ENCODE measurements at places on chromosomes 6 and 20.

GRCh38 chr20:431012-431904 lies 23.2 kb downstream of the RBCK1 start:
- peaks cover 47% of the 10 kb centered on the region for H3K36me3 ChIP-seq
- no peak overlapping the region for H3K4me3 ChIP-seq
- no peaks in the 10 kb centered on the region for H3K27me3 ChIP-seq
- peaks cover 34% of the 10 kb centered on the region for H3K4me1 ChIP-seq
- DNase-seq = no peak

- peaks cover 50% of the 10 kb centered on the region for H3K27me3 ChIP-seq
- no peaks in the 10 kb centered on the region for H3K4me1 ChIP-seq
- no peaks in the 10 kb centered on the region for H3K36me3 ChIP-seq
Observed at GRCh38 chr20:58742668-58743566, 50.3 kb downstream of the NPEPL1 start.

DNA sequence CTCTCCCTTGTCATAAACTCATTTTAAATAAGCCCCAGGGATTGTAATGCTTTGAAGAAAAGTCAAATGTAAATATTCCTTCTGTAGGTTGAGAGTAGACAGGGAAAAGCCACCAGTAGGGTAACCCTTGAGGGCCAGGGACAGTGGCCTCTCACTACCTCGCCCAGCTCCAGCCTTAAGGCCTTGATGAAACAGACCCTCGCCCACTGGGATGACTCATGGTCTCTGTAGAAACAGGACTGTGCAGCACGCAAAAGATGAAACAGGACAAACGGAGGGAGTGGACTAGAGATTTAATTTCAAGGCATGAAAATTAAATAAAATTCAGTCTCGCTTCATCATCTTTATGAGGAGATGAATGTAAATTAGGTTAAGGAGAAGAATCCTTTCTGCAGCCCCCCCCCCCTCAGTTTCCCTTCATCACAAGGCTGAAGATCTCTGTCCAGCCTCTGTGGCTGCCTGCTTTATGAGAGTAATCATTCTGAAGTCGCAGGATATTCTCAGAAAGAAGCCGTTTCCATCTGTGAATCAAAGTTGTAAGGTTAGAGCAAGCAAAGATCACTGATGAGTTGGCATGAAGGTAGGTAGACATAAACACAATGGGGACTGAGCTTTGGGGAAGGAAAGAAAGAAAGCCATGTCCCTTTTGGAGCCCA lies 60.4 kb downstream of the TMEM200A start:
- H3K4me3 ChIP-seq = no peak overlapping the region
- no peaks in the 10 kb centered on the region for H3K4me1 ChIP-seq
- H3K27ac ChIP-seq = no peak overlapping the region
- no peaks in the 10 kb centered on the region for H3K36me3 ChIP-seq
- DNase-seq = no peak

- peaks cover 19% of the 10 kb centered on the region for H3K36me3 ChIP-seq
- peaks cover 42% of the 10 kb centered on the region for H3K4me1 ChIP-seq
- H3K27ac ChIP-seq = peak overlapping the region; percentile 94
- H3K27me3 ChIP-seq = no peaks in the 10 kb centered on the region
- peak overlapping the region; percentile 100 for H3K4me3 ChIP-seq
Observed at GRCh38 chr6:20400456-20401204, 1.0 kb upstream of the E2F3 start.

DNA sequence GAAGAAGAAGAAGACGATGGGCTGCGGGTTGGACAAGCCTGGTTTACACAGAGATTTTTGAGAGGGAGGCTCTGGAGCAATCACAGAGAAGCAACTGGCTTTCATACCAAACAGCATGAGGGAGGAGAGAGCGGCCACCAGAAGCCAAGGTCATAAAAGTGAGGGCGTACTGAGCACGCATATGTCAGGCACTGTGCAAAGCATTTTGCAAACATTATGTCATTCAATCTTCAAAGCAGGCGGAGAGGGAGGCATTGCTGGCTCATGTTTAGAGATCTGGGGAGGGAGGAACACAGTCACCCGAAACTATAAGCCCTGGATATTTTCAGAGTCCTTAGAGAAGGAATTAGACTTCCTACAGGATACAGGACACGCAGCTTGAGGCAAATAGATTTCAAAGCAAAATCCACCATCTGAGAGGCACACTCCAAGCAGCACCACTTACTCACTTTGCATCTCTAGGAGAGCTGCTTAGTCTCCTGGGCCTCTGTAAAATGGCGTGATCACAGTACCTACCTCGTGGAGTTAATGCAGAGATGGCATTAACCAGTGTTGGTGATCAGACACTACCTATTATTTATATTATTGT lies 24.6 kb downstream of the RAMACL start:
- DNase-seq = no peak
- no peak overlapping the region for H3K4me3 ChIP-seq
- no peak overlapping the region for H3K27ac ChIP-seq
- H3K4me1 ChIP-seq = peaks cover 5% of the 10 kb centered on the region

- peak overlapping the region; percentile 99 for H3K27ac ChIP-seq
- H3K4me3 ChIP-seq = peak overlapping the region; percentile 98
- peaks cover 34% of the 10 kb centered on the region for H3K4me1 ChIP-seq
- DNase-seq = peak; percentile 77
Observed at GRCh38 chr6:26195376-26195923, 108.2 kb downstream of the HFE start.

GRCh38 chr6:56913285-56914074 lies 41.4 kb upstream of the BEND6 start:
- H3K36me3 ChIP-seq = no peaks in the 10 kb centered on the region
- no peak overlapping the region for H3K27ac ChIP-seq
- no peak for DNase-seq

GRCh38 chr20:58459058-58459750 lies 56.0 kb downstream of the APCDD1L start:
- no peaks in the 10 kb centered on the region for H3K27me3 ChIP-seq
- peaks cover 3% of the 10 kb centered on the region for H3K36me3 ChIP-seq
- DNase-seq = no peak
- H3K4me3 ChIP-seq = no peak overlapping the region

GRCh38 chr20:32325706-32326503 lies 32.2 kb upstream of the ASXL1 start:
- DNase-seq = no peak
- H3K4me3 ChIP-seq = no peak overlapping the region
- peaks cover 20% of the 10 kb centered on the region for H3K36me3 ChIP-seq
- H3K27me3 ChIP-seq = no peaks in the 10 kb centered on the region

- H3K27me3 ChIP-seq = no peaks in the 10 kb centered on the region
- no peaks in the 10 kb centered on the region for H3K36me3 ChIP-seq
- DNase-seq = no peak
- no peak overlapping the region for H3K4me3 ChIP-seq
- H3K27ac ChIP-seq = no peak overlapping the region
- H3K4me1 ChIP-seq = no peaks in the 10 kb centered on the region
Observed at GRCh38 chr20:40197691-40198090, 491.3 kb downstream of the MAFB start.

- H3K27ac ChIP-seq = no peak overlapping the region
- H3K4me3 ChIP-seq = no peak overlapping the region
- no peak for DNase-seq
Observed at GRCh38 chr20:42441196-42441863, 748.4 kb downstream of the PTPRT start.

GRCh38 chr6:76166297-76166696 lies 93.8 kb upstream of the IMPG1 start:
- no peak overlapping the region for H3K4me3 ChIP-seq
- H3K27ac ChIP-seq = no peak overlapping the region
- no peak for DNase-seq
- no peaks in the 10 kb centered on the region for H3K27me3 ChIP-seq
- no peaks in the 10 kb centered on the region for H3K36me3 ChIP-seq

DNA sequence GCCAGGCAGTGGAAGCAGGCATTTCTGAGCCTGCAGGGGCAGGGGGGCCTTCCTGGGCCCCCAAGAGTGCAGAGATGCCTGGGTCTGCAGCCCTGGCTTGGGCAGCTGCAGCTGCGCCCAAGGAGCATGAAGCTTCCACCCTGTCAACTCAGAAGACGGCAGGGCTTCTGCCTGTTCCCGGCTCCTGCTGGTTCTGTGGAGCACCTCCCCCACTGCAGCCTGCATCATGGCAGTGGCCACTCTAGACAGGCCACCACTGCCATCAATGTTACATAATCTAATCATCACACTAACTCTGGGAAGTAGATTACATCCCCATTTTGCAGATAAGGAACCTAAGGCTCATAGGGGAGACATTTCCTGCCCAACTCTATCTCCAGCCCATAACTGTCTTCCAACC lies 21.1 kb upstream of the TOP1 start:
- H3K27me3 ChIP-seq = no peaks in the 10 kb centered on the region
- peaks cover 4% of the 10 kb centered on the region for H3K36me3 ChIP-seq
- peaks cover 27% of the 10 kb centered on the region for H3K4me1 ChIP-seq
- H3K27ac ChIP-seq = no peak overlapping the region
- no peak for DNase-seq
- H3K4me3 ChIP-seq = no peak overlapping the region

DNA sequence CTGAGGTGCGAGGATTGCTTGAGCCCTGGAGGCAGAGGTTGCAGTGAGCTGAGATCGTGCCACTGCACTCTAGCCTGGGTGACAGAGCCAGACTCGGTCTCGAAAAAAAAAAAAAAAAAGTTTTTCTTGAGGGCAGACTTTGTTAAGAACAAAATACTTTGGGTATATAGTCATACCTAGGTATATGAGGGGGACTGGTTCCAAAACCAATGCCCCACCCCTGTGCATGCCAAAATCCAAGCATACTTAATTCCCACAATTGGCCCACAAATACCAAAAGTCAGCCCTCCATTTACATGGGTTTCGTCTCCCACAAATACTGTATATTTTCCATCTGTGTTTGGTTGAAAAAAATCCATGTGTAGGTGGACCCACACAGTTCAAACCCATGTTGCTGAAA lies 119.9 kb downstream of the INSM1 start:
- H3K4me1 ChIP-seq = peaks cover 3% of the 10 kb centered on the region
- no peak overlapping the region for H3K4me3 ChIP-seq
- peaks cover 17% of the 10 kb centered on the region for H3K36me3 ChIP-seq
- no peak overlapping the region for H3K27ac ChIP-seq

DNA sequence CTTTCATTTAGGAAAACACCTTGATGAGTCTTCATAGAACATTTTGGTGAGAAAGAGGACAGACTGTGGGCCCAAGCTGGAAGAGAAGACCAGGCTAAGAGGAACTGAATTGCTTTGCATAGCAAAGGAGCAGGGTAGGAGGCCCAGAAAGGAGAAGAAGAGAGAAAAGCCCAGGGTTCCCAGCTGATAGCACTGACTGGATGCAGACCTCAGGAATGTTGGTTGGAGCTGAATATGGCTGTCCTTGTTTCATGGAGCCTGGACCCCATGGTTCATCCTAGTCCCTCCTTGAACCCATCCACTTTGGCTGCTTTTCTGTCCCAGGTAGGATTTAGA lies 18.0 kb upstream of the ZFAND3 start:
- H3K4me1 ChIP-seq = peaks cover 5% of the 10 kb centered on the region
- no peak overlapping the region for H3K4me3 ChIP-seq
- no peaks in the 10 kb centered on the region for H3K27me3 ChIP-seq
- H3K36me3 ChIP-seq = peaks cover 7% of the 10 kb centered on the region

DNA sequence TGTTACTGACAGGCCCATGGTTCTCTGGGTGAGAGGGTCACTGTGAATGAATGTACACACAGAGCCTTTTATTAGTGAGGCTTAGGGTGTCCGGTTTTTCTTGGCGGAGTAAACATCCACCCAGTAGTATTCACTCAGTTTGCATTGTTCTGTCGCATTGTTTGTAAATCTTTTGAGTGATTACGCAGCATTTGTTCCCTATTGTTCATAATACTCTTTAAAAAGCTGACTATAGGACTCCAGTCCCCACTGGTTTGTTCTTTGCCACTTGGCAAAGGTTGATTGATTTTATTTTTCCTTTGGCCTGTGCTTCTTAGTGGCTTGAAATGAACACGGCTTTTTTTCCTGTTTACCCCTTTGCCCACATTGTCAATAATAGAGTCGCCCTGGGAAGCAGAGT lies 130.1 kb upstream of the ESR1 start:
- no peaks in the 10 kb centered on the region for H3K27me3 ChIP-seq
- DNase-seq = no peak
- no peak overlapping the region for H3K4me3 ChIP-seq
- peaks cover 4% of the 10 kb centered on the region for H3K4me1 ChIP-seq
- H3K27ac ChIP-seq = no peak overlapping the region
- H3K36me3 ChIP-seq = no peaks in the 10 kb centered on the region

DNA sequence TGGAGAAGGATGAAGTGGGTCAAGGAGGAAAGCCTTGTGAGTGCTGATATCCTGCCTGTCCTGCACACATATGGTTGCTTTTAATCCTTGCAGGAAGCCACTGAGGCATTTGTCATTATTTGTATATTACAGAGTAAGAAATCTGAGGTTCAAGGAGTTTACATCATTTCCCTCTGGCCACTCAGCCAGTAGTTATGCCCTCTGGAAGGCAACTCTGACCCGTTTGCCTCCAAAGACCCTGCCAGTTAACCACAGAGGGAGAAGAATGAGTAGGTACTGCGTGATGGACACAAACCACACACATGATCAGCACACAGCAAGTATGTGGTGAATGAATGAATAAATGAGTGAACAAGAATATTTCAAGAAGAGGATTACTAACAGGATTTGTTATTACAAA lies 7.9 kb upstream of the FAM210B start:
- no peak overlapping the region for H3K4me3 ChIP-seq
- peaks cover 2% of the 10 kb centered on the region for H3K4me1 ChIP-seq
- H3K36me3 ChIP-seq = no peaks in the 10 kb centered on the region
- DNase-seq = no peak
- H3K27me3 ChIP-seq = peaks cover 34% of the 10 kb centered on the region

DNA sequence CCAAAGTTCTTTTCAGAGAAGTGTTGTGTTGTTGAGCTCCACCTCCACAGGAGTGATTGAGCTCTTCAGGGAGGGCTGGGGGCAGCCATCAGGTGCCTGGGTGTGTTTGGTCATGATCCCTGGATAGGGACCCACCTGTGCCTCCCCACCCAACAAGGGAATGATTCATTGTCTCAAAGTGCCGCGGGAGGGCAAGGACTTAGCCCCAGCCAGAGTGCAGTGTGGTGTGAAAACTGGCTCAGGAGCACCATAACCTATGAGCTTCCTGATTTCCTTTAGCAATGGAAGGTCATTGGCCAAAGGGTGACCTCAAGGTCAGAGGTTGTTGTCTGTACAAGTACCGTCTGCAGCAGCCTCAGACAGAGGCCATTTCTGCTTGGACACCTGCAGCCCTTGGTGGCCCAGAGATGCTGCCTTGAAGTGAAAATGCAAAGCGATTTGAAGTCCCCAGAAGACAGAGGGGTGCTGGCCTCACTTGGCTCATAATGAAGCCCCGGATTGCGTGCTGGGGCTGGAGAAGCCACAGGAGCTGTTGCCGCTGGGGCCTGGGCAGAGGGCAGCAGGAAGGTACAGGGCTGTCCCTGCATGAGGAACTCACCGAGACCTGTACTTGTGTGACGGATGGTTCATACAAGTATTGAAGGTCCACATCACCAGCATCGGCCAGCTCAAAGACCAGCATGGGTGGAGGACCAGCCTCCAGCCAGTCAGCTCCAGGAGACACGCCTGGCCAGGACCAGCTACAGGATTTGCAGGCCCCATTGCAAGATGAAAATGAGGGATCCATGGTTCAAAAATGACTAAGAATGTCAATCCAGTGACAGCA lies 100.6 kb upstream of the DUSP22 start:
- peaks cover 46% of the 10 kb centered on the region for H3K4me1 ChIP-seq
- H3K27ac ChIP-seq = no peak overlapping the region
- H3K27me3 ChIP-seq = no peaks in the 10 kb centered on the region
- no peak overlapping the region for H3K4me3 ChIP-seq

All from effector memory CD8-positive, alpha-beta T cell (primary cell).